ENCODE measurements at places on chromosomes 7 and 10.

- no peak for DNase-seq
Measured at GRCh38 chr10:126917375-126917774, 12.1 kb downstream of the DOCK1 start.

- no peak for DNase-seq
Measured at GRCh38 chr7:7265081-7266075, 83.0 kb downstream of the C1GALT1 start.

GRCh38 chr7:158840604-158841003, 11.3 kb upstream of the ESYT2 start:
- no peak for DNase-seq

GRCh38 chr7:28280516-28280915, 99.9 kb upstream of the JAZF1 start:
- peak; percentile 50 for DNase-seq

DNA sequence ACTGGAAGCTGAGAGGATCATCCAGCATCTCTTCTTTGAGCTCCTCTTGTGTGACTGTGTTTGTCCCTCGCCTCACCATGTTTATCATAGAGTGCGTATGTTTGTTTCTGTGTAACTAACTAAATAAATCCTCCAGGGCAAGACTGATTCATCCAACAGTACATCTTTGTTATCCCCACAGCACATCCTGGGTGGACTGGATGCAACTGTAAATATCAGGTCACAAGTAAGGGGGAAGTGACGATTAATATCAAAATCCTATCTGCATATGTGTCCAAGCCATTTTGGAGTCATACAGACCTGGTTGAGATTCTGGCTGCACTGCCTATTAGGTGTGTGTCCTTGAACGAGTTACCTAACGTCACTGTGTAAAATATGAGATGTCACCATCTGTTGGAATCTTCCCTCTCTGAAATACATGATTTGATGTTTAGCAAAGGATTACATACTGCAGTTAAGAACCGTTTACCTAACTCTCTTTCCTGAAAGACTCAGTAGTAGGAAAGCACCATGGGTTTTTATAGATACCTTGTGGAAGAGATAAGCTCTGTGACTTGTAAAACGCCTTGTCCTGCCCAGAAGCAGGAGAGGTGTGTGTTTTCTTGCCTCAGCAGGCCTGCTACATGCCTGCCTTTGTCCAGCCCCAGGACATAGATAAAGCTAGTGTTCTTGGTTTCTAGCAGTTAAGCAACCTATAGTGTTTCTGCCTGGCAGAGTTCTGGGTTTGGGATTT, 25.8 kb downstream of the WBP1L start:
- DNase-seq = no peak

DNA sequence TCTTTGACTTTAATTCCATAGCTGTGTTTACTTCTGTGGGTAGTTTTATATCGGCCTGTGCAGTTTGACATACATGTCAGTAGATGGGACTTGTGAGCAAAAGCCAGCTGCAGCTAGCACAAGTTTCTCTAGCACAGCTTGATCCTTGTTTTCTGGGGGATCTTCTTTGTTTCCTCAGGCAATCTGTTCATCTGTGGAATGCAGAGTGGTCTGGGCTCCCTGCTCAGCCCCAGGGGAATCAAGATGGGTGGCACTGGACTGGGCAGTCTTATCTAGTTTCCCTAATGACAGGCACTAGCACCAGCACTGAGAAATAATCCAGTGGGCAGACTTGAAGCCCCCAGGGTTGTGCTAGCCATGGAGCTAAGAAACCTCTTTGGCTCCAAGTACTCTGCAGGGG, 40.8 kb downstream of the CYP2C19 start:
- no peak for DNase-seq

DNA sequence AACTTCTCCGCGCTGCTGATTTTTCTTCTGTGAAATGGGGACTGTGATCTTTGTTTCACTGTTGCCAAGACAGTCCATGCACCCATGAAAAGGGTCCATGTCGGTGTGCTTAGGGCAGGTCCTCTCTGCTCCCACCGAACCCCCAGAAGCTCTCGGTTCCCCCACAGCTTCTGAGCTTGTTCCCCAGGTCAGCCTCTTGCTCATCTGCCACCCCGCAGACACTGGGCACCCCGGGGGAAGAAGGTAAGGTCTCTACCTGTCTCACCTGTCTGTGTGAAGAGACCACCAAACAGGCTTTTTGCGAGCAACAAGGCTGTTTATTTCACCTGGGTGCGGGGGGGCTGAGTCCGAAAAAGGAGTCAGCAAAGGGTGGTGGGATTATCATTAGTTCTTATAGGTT, 66.2 kb upstream of the NANOS1 start:
- DNase-seq = no peak

- DNase-seq = no peak
Measured at GRCh38 chr7:143492799-143493739, 15.4 kb downstream of the TAS2R41 start.

- DNase-seq = no peak
Measured at GRCh38 chr7:155298288-155298833, 683 bp downstream of the INSIG1 start.

- peak; percentile 66 for DNase-seq
Measured at GRCh38 chr7:44477063-44477830, 13.2 kb downstream of the NUDCD3 start.

GRCh38 chr10:122007415-122007814, 18.5 kb downstream of the TACC2 start:
- DNase-seq = no peak

- no peak for DNase-seq
Measured at GRCh38 chr7:87920578-87920977, 13.5 kb upstream of the ADAM22 start.

- no peak for DNase-seq
Measured at GRCh38 chr10:114577133-114577532, 80.9 kb downstream of the ABLIM1 start.

GRCh38 chr10:73584737-73585136, 6.4 kb downstream of the USP54 start:
- DNase-seq = no peak

- DNase-seq = peak; percentile 64
Measured at GRCh38 chr10:28939281-28940157, 262.2 kb downstream of the BAMBI start.

- no peak for DNase-seq
Measured at GRCh38 chr10:112805701-112806100, 144.3 kb upstream of the TCF7L2 start.

DNA sequence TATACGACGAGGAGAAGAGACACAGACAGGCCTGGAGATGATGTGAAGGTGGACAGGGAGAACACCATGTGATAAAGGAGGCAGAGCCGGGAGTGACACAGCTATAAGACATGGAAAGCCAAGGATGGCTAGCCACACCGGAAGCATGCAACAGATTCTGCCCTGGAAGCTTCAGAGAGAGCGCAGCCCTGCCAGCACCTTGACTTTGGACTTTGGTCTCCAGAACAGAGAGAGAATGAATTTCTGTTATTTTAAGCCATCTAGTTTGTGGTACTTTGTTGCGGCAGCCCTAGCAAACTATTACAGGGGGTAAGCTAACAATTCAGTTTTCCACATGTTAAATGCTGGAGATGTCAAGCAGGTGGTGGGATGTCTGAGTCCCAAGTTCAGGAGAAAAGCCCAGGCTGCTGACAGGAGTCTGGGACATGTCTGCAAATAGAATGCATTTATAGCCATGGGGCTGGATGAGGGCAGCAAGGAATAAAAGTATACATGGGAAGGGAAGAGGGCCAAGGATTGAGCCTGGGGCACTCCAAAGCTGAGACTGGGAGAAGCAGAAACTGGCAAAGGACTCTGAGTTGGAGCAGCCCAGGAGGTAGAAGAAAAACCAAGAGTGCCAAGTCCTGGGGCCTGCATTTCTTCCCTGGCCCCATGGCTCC, 65.1 kb downstream of the ATXN7L1 start:
- no peak for DNase-seq

DNA sequence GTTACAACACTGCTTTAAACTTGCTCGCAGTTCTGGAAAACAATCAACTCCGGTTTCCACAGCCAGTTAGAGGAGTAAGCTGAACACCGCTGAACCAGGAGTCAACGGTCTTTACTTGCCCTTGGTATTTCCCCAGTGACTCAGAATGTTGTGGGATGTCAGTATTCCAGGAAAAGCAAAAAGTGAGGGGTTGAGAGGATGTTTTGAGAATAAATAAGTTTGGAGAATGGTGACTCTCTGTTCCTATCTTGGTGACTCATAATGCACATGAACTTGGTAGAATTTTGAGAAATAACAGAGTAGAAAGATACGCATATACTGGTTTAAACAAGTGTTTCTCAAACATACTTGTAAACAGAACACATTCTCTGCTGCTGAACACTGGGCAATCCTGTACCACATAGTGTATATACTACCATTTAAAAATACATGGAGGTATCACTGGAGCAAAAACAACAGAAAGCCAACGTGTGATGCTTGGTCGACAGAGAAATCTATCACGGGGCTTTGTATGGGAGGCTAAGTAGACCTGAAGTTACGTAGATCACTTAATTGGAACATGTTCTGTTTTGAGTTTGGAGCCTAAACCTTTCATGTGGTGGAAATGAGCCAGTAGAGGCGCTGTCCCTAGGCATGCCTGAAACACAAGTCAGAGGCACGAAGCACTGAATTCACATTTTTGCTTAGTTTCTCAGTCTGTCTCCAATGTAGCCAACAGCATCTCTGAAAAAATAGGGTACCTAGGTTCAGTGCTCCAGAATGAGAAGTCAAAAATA, 534.3 kb downstream of the PARD3 start:
- DNase-seq = no peak

- DNase-seq = no peak
Measured at GRCh38 chr10:74771054-74771453, 55.3 kb upstream of the KAT6B start.

DNA sequence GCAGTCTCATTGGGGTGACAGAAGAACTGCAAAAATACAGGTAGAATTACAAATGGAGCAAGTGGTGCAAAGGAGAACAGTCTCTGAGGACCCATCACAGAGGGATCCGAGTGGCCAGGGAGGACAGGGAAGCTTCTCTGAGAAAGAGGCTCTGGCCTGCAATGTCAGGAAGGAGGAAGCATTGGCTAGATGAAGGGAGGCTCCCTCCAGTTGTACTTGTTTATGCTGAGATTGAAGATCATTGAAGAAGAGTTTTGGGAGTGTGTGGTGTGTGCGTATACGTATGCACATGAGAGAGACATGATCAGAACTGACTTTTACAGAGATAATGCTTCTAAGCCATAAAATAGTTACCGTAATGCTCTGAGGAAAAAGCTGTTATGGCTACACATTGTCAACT, 274.7 kb upstream of the FZD8 start:
- no peak for DNase-seq

GRCh38 chr10:72730479-72730878, 38.5 kb downstream of the MCU start:
- DNase-seq = no peak

GRCh38 chr7:130359276-130359857, 14.8 kb downstream of the CPA5 start:
- DNase-seq = no peak

DNA sequence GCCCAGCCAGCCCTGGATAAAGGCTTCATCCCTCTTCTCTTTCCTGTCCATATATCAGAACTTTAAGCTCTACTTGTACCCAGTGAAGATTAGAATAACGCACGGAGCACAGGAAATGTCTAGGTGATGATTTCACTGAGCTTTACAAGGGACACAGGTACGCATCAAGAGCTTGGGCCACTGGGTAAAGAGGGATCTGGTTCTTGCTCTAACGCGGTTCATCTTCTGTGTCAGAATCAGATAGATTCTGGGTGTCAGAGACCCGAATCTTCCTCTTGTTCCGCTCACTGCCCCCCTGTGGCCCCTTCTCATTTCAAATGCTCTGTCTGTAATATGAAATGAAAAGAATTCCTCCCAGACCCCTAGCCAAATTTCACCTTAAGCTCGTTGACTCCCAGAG, 24.7 kb downstream of the IL2RA start:
- no peak for DNase-seq

DNA sequence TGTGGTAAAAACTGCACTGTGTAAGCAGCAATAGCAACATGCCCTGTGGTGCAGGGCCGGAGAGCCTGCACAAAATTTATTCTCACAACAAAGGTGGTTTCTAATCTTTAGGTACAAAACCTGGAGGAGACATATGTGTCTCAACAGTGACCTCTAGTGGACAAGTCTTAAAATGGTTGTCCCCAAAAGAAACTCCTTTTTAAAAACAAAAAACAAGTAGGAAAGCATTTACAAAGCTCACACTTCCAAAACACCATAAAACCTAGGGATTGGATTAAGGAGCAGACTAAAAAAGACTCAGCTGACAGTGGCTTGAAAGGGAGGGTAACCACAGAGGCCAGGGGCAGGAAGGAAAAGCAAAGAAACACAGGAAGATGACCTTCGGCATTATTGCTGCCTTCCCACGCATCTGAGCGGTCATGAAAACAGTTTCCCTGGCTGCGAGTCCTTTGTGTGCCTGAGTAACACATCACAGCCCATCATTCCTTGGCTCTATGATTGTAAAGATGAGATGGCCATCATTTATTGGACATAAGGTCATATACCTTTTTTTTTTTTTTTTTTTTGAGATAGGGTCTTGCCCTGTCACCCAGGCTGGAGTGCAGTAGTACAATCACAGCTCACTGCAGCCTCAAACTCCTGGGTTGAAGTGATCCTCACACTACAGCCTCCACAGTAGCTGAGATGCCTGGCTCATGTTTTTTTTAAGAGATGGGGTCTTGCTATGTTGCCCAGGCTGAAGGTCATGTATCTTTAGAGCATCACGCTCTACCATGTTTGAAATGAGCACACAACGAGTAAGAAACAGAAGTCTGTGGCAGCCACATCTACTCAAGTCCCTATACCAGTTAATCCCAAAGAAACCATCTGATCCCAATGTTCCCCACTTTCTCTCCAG, 39.5 kb downstream of the RSU1 start:
- DNase-seq = no peak

DNA sequence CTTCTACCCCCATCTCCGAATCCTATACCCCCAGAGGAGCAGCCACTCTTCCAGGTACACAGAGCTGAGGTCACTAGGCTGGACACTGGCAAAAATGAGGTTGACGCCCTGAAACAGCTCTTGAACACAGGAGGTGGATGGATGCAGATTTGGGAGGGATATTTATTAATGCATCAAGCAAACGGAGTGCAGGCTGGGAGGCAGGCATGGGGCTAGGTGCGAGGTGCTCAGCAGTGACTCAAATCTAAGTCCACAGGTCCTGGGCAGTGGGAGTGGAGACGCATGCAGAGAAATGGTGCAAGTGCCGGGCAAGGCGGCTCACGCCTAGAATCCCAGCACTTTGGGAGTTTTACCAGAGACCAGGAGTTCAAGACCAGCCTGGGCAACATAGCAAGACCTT, 11.0 kb downstream of the GUSB start:
- DNase-seq = no peak

GRCh38 chr10:88826388-88826787, 23.9 kb downstream of the LIPM start:
- DNase-seq = no peak

GRCh38 chr10:72009425-72010081, 45.4 kb downstream of the CHST3 start:
- peak; percentile 89 for DNase-seq

- no peak for DNase-seq
Measured at GRCh38 chr7:23808421-23808820, 98.4 kb downstream of the STK31 start.

- no peak for DNase-seq
Measured at GRCh38 chr7:134042307-134042706, 84.8 kb upstream of the LRGUK start.

Data from right hindlimb (tissue), 1 donor.